Activated T-helper 1 cell treated with anti-CD3 and anti-CD28 coated beads, Interleukin-2, amount 50 U/mL, for 16 hours (primary cell): ENCODE measurements at places on chromosomes 3 and 15.

GRCh38 chr3:61278713-61279112 lies 27.5 kb upstream of the FHIT start:
- DNase-seq, result no peak

GRCh38 chr3:194396859-194397756 lies 2.0 kb downstream of the GP5 start:
- no peak for DNase-seq

DNA sequence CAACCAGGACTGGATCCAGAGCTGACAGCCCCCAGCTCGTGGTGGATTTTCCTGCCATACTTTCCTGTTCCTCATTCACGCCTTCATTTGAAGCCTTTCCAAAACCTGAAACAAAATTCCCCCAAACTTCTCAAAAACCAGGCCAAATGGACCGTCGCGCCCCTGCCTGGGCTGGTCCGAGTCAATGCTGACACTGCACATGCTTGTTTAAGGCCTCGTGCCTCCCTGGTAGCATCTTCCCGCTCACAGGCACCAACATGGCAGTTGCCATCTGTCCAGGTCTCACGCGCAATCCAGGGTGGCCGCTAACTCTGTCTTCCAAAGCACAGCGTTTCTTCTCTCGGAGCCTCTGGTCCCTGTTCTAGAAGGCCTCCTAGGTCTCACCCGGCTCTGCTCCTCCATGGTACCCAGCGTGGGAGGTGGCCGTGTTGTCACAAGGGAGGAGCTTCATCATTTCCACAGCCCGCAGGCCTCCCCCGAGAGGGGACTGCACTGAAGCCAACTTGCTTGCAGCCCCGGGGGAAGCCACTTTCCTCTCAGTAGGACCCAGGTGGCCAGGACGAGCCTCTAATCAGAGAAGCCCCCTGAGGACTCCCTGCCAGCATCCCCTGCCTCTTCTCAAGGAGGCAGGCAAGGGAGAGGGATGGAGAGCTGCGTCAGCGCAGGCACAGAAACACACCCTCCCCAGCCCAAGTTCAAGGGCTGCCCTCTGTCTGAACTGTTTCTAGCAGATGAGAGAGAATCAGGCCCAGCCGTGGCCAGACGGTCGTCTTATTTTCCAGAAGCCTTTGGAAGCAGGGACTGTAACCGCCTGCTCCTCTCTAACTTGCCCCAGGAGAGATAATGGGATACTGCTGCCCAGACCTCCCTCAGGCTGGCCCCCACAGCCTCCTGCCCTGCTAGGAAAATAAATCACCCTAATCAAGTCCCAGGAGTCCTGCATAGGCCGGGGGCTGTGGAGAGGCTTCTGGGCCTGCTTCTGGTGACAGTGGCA lies 152.8 kb upstream of the TLE3 start:
- DNase-seq, result no peak

DNA sequence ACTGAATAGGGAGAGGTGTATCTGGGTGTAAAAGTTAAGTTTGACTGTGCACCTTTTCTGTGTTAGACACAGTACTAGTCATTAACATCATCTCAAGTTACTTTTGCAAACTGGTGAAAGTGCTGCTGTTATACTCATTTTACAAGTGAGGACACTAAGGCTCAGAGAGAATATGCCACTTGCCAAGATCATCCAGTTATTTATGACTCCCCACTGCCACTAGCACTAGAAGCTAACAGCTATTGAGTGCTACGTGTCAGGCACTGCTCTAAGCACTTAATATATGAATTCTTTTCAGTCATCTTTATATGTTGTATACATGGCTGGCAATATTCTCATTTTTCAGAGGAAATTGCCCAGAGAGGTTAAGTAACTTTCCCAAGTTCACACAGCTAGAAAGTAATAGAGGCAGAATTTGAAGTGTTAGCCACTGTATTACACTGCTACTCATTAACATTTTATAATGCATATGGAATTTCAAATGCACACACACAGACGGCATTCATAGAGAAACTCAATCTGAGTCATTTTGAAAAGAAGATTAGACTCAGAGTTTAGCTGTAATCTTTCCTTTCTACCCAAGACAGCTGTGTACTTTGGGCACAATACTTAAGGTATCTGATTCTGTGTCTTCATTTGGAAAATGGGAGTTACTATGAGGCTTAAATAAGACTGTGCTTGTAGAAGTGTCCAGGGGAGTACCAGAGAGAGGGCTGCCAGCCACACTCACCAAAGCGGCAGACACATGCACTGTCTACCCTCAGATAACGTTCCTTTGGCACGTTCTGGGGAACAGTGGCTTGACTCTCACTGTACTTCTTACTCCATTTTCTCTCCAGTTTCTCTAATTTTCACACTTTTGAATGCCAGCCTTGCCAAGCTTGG lies 1.3 kb upstream of the MASP1 start:
- no peak for DNase-seq

GRCh38 chr3:111874177-111874820 lies 15.2 kb downstream of the PHLDB2 start:
- no peak for DNase-seq

- DNase-seq, result no peak
These were observed 2.3 kb upstream of the TM4SF4 start for GRCh38 chr3:149472030-149472797.
